ENCODE measurements at places on chromosomes 16 and 17.

- no peak for DNase-seq
Observed at GRCh38 chr17:60391471-60392041, 377 bp downstream of the USP32 start.

GRCh38 chr17:74972107-74972972 lies at the start of gene HID1:
Gene HID1 (minus strand): TSS chr17:74972759. CDS start chr17:74972656, 103 bp downstream.
- DNase-seq = no peak

- no peak for DNase-seq
Observed at GRCh38 chr17:76690596-76691280, 20.0 kb downstream of the MXRA7 start.

DNA sequence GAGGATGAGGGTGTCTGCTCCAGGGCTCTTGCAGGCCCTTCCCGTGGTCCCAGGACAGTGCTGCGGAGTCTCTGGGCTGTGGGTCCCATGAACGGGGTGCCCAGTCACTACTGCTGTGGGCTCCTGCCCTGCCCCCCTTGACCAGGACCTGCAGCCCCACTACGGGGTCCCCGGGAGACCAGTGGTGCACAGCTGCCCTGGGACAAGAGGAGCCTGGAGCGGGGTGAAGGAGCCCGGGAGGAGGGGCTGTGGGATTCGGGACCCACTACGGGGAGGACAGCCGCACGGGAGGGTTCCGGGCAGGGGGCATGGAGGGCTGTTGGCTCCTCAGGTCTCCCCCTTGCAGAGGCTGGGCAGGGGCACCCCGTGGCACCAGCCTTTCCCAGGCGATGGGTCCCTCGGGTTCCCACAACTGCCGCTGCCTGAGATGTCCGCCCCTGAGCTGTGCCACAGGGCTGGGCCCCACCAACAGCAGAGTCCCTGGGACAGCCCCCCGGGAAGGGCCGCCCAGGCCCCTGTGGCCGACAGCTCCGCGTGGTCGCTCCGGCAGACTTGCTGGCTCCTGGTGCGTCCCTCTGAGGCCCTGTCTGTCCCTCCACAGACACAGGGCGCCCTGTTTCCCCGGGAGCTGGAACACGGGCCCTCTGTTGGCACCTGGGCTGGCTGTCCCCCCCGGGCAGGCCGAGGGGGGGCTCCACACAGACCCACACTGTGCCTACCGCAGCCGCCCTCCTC lies 52.1 kb upstream of the GNG13 start:
- no peak for DNase-seq

DNA sequence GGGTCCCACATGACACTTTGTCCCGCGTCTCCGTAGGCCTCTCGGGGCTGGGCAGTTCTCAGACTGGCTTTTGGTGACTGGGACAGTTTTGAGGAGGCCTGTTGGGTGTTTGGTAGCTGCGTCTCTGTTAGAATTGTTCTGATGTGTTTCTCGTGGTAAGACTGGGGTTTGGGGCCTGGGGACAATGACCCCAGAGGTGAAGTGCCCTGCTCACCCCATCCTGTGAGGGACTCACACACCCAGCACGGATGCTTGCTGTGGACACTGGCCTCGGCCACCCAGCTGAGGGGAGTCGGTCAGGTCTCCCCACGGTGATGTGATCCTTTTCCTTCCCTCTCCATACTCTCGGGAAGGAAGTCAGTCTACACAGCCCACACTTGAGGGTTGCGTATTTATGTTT lies 50.3 kb downstream of the METRNL start:
- DNase-seq = no peak

- no peak for DNase-seq
Observed at GRCh38 chr16:29820730-29821642, 724 bp downstream of the MVP start.

DNA sequence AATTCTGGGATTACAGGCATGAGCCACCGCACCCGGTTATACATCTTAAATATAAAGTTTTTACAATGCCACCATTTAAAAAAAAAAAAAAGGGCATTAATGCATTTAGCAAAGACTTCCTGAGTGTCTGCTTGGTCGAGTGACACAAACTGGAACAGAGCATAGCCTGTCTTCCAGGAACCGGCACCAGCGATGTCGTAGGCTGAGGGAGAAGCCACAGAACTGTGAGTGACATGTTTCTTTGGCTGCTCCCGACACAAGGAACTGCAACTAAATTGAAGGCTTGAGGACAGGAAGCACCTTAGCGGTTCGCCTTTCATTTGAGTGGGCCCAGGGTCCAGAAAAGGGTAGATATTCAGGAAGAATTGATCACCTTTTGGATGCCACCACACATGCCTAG lies 717.8 kb downstream of the MAF start:
- DNase-seq = no peak

Data from foreskin keratinocyte (primary cell).